ENCODE measurements at places on chromosomes 5 and 9.
A peak's percentile ranks its signal among the peaks of the same experiment; 100 is the strongest.

- no peak for DNase-seq
Observed at GRCh38 chr5:69341520-69342161, 9.0 kb upstream of the CCDC125 start.

DNA sequence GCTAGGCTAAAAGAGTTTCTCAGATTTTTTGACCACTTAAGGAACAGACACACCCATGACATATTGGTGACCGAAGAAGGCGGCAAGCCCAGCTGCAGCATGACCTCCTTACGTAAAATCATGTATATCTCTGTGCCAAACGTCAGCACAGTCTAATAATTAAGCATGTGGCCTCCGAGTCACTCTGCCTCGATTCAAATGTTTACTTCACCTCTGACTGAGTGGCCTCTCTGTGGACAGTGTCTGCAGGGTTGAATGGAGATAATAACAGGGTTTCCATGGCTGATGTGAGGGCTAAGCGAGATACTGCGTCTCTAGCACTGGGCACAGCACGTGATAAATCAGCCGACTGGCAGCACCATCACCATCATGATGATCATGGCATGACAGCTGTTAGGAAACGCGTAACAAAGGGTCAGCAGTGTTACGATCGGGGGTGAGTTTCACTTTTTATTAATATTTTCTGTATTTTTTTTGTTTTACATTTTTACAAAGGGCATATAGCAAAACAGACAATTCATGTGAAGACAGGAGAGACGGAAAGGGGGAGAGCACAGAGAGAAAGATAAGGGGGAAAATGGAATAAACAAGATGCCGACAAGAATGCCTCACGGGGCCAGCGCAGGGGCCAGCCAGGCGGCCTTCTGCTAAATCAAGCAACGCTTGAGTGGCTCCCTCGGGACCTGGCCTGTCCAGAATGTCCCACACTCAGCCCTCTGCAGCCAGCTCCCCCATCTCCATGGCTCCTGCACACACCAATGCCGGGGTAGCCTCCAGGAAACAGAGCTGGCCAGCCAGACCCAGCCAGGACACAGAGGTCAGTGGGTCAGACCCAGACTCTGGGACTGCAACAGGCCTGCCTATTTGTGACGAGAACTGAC lies 60.3 kb downstream of the ADAMTS2 start:
- no peak for DNase-seq

GRCh38 chr5:140358738-140359310 lies 1.2 kb upstream of the SLC4A9 start:
- DNase-seq, result no peak

- no peak for DNase-seq
Observed at GRCh38 chr5:175001876-175002645, 277.7 kb downstream of the MSX2 start.

DNA sequence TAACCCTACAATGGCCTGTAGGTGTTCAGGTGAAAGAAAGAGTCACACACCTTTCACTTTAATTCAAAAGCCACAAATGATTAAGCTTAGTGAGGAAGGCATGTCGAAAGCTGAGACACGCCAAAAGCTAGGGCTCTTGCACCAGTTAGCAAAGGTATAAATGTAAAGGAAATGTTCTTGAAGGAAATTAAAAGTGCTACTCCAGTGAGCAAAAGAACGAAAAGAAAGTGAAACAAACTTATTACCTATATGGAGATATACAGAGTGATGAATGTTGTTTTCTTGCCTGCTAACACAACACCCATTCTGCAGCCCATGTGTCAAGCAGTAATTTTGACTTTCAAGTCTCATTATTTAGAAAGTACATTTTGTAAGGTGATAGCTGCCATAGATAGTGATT lies 254.2 kb upstream of the SLC24A2 start:
- DNase-seq, result no peak

DNA sequence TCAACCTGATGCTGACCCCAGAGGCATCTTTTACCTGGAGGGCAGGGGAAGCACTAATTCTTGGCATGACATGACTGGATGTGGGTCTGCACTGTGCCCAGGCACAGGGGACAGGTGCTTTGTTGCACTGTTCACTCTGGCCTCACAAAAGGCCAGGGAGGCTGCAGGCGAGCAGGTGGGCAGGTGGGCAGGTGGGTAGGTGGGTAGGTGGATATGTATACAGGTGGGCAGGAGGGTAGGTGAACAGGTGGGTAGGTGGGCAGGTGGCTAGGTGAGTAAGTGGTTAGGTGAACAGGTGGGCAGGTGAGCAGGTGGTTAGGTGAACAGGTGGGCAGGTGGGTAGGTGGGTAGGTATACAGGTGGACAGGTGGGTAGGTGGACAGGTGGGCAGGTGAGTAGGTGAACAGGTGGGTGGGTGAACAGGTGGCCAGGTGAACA lies 1.5 kb downstream of the PAEP start:
- DNase-seq, result no peak

DNA sequence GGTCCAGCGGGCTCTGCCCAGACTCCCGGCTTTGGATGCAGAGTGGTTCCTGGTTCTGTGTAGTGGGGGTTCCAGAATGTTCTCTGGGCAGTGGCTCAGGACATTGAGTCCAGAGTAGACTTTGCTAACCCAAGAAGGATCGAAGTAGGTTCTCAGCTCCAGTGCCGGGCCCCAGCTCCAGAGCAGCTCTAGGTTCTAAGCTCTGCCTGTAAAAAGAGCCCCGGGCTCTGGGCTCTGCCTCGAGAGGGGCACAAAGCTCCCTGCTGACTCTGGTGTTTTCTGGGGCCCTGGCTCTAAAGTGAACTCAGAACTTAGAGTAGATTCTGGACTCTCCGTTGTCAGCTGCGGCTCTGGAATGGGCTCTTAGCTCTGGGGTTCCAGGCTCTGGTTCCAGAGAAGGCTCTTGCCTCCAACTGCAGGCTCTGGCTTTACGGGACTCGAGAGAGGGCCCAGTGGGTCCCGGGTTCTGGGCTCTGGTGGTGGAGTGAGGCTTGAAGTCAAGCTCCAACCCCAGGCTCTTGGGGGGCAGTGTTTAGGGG lies 414 bp downstream of the WDR38 start:
- DNase-seq, result no peak

DNA sequence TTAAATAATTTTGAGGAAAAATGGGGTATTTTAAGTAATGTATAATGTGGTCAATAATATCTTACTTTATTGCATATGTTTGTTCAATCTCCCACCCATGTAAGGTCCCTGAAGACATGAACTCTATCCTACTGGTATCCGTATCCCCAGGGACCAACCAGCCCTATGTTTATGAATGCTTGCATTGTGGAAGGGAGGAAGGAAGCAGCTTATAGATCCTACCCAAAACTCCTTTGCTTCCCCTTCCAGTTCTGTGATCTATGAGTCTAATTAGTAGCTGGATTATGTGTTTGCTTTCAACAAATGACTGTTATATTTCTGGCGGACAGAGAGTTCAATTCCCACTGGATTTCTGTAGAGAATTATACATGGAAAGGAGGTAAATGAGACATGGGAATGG lies 45.6 kb downstream of the CNTRL start:
- DNase-seq, result no peak

DNA sequence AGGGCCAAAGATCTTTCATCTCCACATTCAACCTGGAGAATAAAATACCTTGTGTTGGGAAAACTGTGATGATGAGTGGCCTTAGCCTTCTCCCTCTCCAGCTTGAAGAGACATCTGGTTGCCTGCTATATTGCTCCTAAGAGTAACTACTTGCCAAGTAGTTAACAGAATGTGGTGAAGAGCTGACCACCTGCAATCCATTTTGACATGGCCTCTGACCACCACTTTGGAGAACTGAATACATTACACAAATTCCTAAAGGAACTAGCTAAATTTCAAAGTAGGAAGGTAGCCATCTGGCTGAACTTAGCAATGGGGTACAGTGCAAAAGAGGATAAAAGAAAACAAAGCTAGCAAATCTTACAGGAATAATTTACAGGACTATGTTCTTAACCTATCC lies 7.2 kb downstream of the TBCA start:
- no peak for DNase-seq

- DNase-seq, result no peak
Observed at GRCh38 chr5:179874136-179874535, 15.5 kb upstream of the MRNIP start.

DNA sequence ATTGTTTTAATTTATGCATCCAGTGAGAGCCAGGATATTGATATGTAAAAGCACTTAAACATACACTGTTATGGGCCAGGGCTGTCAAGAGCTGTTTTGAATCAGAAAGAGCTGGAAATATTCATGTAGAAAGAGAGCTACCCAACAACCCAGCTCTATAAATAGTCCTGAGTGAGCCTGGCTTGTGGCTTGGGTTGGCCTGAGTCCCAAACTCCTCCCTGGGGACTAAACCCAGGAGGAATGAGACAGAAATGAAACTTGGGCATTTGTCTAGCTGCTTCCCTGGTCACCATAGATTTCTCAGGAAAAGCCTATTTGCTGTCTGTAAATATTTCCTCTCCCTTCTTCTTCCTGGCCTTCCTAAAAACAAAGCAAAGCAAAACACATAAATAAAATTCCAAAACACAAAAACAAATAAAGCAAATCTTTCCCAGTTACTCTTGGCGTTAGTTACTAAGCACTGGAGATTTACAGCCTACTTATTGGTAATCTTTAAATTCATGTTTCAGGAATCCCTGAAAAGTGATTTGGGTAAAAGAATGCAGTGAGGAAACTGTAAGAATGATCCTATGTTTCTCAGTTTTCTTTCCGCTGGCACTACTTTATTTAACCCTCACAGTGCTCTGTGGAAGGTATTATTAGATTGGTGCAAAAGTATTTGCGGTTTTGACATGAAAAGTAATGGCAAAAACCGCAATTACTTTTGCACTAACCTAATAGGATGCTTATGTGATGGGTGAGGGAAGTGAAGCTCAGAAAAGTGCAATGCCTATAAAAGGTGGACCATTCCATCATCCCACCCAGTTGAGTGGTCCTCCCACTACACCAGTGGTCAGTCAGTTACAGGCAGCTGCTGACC lies 111.8 kb downstream of the CARTPT start:
- DNase-seq, result no peak

- DNase-seq, result no peak
Observed at GRCh38 chr9:80934095-80934494, 755.3 kb downstream of the TLE1 start.

- DNase-seq, result no peak
Observed at GRCh38 chr9:1052365-1053281, 2.5 kb downstream of the DMRT2 start.

DNA sequence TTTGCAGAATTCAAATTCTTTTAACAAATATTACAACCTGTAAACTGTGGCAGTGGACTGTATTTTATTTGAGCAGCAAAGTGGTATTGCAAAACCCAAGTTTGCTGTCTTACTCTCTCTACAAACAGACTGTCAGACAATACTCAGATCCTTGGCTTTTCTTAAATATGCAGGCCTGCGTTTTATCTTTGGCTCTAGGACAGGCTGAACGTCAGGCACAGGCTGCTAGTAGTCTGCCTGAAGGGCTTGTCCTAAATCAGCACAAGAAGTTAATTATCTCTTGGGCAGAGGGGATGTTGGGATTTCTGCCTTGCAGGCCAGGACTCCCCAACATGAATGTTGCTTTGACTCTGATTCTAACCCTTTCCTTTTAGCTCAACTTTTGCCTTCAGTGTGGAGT lies 147.5 kb downstream of the SLIT3 start:
- no peak for DNase-seq

- DNase-seq, result no peak
Observed at GRCh38 chr9:117951127-117951526, 246.9 kb downstream of the TLR4 start.

DNA sequence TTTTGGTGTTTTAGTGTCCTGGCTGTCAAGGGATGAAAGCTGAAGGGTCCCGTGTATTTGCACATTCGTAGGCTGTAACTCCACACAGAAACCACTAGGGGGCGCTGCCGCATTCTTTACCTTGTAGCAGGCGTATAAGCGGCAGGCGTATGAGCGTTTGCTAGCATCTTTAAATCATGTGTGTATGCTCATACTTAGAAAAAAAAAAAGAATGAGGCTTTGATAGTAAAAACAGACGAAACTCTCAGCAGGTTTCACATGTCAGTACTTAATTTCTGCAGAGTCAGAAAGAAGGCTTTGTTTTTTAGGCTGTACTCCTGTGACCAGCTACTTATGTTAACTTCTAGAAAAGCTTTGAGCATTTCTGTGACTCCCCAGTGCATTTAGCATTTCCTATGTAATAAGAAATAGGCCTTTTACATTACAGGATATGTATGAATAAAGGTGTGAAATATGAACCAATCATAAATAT lies 218.8 kb upstream of the ADAMTSL1 start:
- peak; percentile 87 for DNase-seq

DNA sequence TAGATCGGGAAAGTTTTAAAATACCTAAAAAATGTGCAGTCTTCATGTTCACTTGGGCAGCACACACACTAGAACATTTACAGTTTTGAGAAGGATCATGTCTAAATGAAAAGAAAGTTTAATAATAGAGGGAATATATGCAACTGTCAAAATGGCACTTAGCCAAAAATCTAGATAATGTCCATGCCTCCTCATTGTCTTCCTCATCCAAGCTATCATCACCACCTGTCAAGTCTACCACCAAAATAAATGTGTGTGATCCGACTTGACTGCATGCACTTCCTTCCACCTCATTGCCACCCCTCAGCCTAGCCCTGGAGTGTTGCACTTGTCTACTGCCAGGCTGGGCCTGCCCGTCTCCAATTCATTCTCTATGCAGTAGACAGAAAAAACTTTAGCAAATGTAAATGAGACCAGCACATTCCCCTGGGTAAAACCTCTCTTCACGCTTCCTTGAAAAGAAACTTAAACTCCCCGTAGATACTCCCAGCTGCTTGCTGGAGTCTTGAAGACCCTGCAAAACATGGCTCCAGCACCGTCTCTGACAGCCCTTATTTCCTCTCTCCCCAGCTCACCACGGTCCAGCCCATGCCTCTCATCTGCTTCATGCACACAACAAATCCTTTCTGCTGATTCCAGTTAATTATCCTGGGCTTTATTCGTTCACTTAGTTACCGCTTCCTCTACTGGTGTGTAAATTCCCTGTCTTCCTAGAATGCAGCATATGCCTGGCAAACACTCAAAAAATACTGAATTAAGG lies 66.9 kb downstream of the FANCC start:
- no peak for DNase-seq

DNA sequence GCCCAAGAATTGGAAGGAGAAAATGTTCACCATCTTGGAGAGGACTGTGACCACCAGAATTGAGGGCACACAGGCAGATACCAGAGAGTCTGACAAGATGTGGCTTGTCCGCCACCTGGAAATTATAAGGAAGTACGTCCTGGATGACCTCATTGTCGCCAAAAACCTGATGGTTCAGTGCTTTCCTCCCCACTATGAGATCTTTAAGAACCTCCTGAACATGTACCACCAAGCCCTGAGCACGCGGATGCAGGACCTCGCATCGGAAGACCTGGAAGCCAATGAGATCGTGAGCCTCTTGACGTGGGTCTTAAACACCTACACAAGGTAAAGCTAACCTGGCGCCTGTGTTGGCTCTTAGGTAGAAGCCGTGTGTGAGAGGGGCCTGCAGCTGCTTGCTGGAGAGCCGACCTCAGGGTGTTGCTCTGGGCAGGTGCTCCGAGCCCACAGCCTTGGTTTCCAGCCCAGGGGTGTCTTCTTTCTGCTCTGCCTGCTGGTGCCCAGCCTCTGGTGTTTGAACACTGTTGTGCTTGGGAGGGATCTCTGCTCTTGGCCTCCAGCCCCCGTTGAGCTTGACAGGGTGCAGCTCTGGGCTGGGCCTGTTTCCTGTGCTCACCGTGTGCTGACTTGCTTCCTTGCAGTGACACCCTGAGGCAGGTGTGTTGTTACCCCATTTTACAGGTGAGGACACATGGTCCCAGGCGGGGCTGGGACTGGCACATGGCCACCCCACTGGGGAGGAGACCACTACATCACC lies 10.9 kb downstream of the EXOC3 start:
- DNase-seq, result no peak

- no peak for DNase-seq
Observed at GRCh38 chr9:85528142-85528541, 213.6 kb downstream of the AGTPBP1 start.
